Stimulated activated CD8-positive, alpha-beta memory T cell treated with anti-CD3 and anti-CD28 coated beads, Interleukin-2, amount 100 ng/mL, for 1 hour (primary cell): ENCODE measurements at places on chromosomes 5 and 9.

DNA sequence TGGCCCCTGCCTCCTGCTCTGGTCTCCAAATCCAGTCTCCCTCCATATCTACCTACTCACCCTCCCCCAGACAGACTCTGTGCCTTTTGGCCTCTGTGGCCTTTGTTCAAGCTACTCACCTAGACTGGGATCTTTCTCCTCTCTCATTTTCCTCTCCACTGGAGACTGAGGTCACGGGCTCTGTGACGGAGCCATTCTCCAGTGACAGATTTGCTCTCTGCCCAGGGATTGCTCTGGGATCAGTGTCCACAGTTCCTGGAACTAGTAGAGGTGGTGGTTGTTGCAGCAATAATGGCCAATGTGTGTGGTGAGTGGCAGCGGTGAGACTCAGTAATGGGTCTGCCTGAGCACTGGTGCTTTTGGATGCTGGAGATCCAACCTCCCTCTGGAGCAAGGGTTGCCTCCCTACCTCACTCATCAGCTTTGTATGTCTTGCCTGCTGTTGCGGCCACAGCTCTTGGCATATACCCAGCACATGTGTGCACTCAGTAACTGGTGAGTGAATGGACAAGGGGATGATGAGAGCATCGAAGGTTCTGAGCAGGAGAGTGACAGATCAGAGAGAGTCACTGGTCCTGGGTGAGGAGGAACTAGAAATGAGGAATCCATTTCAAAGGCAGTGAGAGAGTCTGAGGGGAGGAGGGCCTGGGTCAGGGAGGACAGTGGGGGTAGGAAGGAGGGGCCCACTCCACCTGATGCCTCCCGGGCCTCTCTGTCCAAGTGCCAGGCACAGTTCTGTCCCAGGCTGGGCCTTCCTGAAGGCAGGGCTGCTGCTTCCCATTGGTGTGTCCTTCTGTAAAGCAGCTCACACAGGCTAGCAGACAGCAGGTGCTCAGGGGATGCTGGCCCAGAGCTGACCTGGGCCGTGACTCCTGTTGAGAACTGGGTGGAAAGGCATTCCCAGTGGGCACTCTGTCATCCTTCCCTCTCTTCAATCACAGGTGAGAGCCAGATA lies 96.5 kb upstream of the PITX1 start:
- no peak for DNase-seq

DNA sequence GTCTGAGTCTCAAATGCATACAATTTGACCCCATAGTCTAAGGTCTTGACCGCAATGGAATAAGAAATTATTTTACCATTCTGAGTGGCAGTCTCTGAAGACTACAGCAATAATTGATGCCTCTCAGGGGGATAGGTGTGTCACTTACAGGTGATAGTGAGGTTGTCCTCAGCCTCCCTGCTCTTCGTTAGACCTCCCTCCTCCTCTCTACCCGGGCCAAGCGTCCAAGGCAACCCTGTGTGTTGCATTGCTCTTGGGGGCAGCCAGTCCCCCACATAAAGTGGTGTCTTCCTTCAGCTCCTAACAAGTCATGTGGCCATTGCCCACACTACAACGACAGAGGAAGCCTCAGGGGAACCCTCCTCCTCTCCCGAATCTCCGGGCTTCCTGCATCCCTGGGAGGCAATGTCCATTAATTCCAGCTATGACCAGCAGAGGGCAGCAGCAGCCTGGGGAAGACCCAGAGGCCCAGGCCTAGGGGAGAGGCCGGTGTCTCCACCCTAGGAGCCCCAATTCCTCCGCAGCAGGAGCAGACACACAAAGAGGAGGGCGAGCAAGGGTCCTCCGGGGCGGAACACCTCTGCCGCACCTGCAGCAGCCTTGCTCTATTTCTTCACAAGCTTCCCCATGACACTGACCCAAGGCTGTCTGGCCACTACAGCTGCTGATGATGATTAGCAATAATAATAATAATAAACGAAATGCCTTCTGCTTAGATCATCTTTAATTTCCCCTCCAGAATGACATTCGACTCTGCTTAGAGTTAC lies 134.8 kb downstream of the KCNIP1 start:
- no peak for DNase-seq

GRCh38 chr9:117992006-117992405 lies 287.8 kb downstream of the TLR4 start:
- no peak for DNase-seq

GRCh38 chr5:35488791-35489190 lies 128.9 kb upstream of the SPEF2 start:
- no peak for DNase-seq

GRCh38 chr9:132931178-132931735 lies 13.2 kb downstream of the TSC1 start:
- DNase-seq, result no peak

GRCh38 chr9:137237759-137238726 lies 3.0 kb upstream of the TUBB4B start:
- no peak for DNase-seq

DNA sequence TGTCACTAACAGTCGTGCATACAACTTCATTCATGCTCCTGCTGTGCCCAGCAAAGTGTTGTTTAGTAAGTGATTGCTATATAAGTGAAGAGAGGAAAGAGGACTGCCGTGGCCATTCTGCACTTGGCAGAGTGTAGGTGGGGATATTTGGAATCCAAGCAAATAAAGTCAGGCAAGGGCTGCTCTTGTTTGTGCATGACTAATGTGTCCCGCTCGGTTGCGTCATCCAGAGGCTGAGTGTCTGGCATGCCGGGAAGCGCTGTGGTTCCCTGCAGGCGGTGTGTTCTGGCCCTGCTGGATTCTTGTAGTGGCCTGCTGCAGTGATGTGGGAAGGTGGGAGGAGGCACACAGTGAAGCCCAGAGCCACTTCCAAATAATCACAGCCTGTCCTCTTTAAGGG lies 136.9 kb upstream of the ANKH start:
- DNase-seq, result no peak

DNA sequence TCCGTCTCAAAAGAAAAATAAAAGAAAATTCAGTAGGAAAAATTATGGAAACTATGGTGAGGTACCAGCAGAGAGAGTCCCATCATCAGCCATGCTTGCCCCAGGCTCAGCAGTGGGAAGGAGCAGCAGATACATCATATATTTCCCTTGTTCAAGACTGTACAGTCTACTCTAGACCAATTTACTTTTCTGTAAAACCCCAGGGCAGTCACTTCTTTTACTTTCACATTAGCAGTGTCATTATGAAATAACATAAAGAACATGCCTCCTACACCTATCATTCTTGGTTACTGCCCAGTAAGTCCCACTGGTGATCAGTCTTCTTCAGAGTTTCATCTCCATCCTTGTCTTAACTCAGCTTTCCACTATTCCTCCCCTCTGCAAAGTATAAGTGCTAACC lies 1145.0 kb downstream of the MAT2B start:
- no peak for DNase-seq
